ENCODE measurements at places on chromosomes 5 and 9. TPM values are rescaled to one million over a fixed set of nuclear protein-coding genes. Genes with fewer than 3 reads are reported as not detected.

The SLC45A2 gene
- not detected for total RNA-seq

GRCh38 chr9:117359910-117360309 lies 54.9 kb downstream of the ASTN2 start:
- no peak for DNase-seq

GRCh38 chr5:125207856-125208255 lies 461.4 kb upstream of the ZNF608 start:
- DNase-seq = no peak

The FOXD4L6 gene
- not detected for total RNA-seq

GRCh38 chr9:125646217-125646616 lies 60.8 kb downstream of the MAPKAP1 start:
- DNase-seq = no peak

DNA sequence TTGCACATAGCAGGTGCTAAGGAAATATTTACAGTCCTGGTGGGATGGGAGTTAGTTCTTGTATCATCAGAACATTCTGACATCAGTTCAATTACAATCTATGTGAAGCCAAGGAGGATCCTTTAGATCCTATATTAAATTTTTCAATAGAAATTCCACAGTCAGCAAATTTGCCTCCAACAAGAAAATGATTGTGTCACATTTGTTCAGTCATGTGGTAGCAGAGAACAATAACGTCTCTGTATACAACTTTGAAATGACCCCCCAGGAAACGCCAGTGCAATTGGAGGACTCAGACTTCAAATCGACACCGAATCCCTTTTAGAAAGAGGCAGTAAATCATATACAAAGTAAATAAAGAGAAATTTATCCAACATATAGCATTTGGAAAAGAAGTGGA lies 392.1 kb downstream of the DTWD2 start:
- no peak for DNase-seq

All from H4 (cell line).